Dermis microvascular lymphatic vessel endothelial cell (primary cell): ENCODE measurements at places on chromosomes 6 and 20. TPM values are rescaled to one million over a fixed set of nuclear protein-coding genes. Genes with fewer than 3 reads are reported as not detected.

DNA sequence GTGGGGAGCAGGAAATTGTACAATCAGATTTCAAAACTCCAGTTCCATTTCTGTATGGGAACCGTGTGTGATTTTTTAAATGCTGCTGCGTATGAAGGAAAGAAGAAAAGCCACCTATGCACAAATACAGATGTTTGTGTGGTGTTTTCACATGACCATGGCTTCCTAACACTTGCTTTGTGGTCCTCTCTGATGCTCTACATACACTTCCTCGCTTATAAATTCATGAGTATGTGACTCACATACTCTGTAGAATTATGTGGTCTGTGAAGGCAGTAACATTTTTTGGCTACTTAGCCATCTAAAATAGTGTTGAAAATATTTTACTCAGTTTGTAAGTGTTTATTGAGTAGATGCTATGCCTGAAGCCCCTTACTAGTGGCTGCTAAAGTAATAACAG is 119.8 kb upstream of the PDE10A start:
- DNase-seq, result no peak

DNA sequence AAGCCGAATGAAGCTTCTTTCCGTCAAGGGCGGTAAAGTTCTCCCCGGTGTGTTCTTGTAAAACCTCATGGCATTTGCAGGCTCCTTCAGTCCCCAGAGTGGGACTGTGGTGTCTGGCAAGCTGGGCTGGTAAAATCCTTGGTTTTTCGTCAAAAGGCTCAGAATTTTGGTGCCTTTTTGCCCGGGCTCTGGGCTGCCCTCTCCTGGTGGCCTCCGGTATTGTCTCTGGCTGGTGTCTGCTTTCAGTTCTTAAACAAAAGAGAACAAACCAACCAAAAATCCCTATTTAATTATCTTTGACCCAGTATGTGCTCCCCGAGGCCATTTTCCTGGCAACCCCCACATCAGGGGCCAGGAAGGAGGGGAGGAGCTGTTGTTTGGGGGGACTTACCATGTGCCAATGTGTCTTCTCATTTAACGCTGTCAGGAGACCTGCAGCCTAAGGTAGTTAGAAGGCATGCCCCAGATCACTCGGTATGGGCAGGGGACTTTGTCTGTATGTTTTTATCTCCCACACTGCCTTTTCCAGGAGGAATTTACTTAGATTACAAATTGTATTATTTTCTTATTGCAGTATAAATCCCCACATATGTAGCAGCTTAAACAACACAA is 11.1 kb downstream of the CDH4 start:
- no peak for DNase-seq

DNA sequence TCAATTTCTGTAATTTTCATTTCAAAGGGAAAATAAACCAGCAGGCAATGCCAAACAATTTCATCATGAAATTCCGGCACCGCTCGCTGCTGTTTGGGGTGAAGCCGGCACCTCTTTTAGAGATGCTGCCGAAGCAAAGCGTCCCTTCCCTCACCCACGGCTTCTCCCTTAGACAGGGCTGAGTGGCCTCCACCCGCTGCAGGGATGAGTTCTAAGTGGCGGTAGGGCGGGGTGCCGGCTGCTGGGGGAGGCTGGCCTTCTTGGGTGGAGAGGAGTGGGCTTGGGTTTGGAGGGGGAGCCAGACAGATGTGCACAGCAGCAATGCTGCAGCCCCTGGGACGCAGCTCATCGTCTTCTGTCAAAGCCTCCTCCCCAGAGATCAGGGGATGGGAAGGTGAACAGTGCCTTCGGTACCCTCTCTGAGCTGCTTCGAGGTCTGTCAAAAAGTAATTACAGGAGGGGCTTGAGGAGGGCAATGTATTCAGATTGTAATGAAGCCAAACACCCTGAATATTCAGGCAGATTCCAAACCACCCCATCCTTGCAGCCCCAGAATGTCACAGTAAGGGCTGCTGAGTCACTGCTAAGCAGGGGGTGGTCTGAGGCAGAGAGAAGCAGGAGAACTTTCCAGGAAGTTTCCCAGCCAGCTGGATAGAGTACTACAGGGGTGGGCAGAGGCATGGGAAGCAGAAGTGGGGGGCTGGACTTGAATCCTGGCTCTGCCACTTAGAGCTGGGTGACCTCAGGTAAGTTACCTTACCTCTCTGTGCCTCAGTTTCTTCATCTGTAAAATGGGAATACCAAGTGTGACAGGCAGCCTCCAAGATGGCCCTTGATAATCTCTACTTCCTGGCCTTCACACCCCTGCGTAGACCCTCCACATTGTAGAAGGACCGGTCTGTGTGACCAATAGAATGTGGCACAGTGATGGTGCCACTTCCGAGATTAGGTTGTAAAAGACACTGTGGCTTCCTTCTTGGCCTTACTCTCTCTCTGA is 96.6 kb downstream of the SULF2 start:
- DNase-seq, result no peak

DNA sequence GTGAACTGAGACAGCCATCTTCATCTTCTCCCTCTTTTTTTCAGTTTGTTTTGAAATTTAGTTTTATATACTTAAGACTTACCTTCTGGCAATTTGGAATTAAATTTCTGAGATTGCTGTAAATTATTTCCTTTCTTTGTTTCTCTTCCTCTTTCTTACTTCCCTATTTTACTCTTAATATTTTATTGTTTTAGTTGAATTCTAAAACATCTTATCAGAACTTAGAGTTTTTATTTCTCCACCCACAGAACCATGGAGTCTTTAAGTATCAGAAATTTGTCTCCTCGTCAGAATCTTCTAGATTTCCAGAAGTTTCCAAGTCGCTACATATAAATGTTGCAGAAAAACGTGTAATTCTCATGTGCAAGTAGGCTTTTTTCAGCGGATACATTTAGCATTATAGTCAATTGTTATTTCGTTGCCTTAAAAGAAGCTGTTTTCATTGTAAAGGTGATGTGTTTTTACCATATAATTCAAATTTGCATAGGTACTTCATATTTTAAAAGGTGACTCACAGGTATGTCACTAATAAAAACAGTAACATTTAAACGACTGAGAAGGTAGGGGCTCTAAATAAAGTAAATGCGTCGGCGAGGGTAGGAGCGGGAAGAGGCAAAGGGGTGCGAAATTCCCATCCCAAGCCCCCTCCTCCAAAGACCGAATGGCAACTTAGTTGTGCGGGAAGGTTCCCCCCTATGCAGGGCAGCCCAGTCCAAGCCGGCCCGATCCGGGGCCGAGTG is 866 bp upstream of the MYO6 start:
- DNase-seq, result no peak

DNA sequence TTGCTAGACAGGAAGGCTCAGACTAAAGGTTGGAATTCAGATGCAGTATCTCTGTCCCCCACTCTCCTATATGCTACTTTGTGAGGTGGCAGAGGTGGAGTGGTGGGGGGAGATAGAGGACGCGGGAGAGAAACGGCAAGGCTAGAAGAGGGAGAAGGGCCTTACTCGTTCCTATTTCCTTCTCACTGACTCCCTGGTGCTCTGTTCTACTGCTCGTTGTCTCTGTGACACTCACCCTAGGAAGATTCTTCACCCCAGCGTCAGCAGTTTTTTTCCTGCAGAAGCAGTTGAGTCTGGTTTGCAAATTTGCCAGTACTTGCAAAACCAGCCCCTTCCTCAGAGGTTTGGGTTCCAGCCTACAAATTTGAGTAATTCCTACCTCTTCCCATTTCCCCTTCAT is 801.1 kb upstream of the SLC35B3 start:
- DNase-seq, result no peak

Gene SLC32A1
- total RNA-seq, result not detected in 2 replicates

Gene PRSS35
- total RNA-seq, result not detected in 2 replicates

Gene VWA7
- total RNA-seq, result under 0.01 and 0.13 TPM in 2 replicates
